Fibroblast of skin of left biceps (primary cell): ENCODE measurements at places on chromosomes 7 and 10.

DNA sequence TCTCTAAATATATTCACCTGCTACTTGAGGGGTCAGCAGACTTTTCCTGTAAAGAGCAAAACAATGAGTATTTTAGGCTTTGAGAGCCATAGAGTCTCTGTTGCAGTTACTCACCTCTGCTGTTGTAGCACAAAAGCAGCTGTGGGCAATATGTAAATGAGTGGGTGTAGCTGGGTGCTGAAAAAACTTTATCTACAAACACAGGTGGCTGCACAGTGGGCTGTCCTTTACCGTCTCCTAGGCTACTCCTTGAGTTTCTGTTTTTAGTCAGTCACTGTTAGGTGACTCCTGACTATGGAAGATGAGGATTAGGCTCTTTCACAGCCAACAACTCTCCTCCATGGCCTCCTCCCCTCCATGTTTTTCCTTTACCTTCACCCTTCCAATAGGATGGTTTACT lies 286.1 kb upstream of the C7orf33 start:
- no peak for DNase-seq

- DNase-seq, result no peak
These were observed 358.1 kb upstream of the ZNF32 start for GRCh38 chr10:44006771-44007170.

GRCh38 chr7:119982884-119983283 lies 290.1 kb upstream of the KCND2 start:
- no peak for DNase-seq

GRCh38 chr7:1204460-1205140 lies 28.1 kb upstream of the UNCX start:
- no peak for DNase-seq

DNA sequence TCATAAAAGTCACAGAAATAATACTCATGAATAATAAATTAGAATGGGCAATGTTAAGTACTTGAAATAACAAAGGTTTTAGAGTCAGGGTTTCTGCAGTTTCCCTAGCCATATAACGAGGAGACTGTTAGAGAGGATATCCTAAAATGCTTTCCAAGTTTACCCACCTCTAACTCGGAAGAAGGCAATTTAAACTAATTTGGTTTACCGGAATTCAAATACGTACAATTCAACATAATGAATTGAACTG lies 351 bp upstream of the RPS24 start:
- DNase-seq, result no peak

GRCh38 chr7:97298561-97298960 lies 181.1 kb downstream of the SDHAF3 start:
- no peak for DNase-seq

DNA sequence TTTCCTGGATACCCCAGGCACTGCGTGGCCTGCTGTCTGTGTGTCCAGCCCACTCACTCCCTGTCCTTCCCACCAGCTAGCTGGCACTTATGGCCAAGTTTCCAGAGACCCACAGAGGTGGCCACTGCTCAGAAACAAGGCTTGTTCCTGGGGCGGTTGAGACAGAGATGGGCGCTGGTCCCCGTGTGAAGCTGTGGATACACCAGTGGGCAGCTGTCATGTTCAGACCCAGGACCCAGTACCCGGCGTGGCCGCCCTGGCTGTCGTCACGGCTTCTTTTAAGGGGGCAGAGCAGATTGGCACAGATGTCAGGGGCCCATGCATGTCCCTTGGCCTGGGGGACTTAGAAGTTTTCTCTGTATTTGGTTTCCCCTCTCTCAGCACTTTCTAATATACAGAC lies 36.3 kb downstream of the FOXL3 start:
- DNase-seq, result no peak

DNA sequence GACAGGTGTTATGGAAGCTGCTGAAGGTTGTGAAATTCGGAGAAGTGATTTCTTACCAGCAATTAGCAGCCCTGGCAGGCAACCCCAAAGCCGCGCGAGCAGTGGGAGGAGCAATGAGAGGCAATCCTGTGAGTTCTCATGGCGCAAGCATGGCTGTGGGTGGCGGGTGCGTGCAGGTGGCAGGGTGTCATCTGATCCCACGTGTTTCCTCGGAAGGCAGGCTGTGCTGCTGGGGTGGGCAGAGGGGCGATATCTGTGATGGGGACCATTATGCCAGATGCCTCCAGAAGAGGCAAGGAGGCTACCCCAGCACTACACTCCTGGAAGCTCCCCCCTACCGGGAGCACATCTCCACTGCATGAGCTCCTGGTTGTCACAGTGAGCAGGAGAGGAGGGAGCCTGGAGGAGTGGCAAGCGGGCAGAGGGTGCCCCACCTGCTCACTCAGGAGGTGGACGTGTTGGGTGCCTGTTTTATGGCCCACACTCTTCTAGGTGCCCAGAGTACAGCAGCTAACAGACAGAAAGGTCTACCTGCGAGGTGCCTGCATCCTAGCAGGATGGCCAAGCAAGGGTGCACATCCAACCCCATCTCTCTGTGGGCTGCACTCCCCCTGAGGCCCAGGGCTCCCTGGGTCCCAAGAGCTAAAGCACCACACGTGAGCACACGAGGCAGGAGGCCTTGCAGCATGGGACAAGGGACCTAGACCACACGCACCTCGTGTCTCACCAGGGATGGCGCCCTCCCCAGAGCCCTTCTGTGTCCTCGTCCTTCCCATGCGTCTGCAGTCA lies 204.7 kb downstream of the EBF3 start:
- no peak for DNase-seq

DNA sequence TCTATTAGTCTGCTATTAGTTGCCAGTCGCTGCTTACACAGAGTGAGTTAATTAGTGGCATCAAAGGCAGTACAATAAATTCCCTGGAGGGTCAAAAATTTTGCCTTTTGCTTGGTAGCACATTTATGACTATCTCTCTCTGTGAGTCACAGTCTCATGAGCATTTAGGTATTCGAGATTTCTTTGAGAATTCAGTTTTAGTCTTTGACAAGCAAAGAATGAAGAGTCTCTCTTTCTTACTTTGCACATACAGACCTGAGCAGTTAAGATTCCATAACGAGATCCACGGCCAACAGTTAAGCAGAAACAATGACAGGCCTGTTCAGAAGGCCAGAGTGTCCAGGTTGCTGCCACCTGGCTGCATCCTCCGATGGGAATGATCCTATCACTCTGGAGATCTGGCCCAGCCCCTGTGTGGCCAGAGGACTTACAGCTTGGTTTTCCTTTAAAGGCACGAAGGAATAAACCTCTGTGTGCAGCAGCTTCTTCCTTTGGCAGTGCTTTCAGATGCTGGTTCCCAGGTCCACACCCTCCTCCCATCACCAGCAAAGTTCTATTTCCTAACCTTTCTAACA lies 80.6 kb downstream of the GLI3 start:
- DNase-seq, result no peak

DNA sequence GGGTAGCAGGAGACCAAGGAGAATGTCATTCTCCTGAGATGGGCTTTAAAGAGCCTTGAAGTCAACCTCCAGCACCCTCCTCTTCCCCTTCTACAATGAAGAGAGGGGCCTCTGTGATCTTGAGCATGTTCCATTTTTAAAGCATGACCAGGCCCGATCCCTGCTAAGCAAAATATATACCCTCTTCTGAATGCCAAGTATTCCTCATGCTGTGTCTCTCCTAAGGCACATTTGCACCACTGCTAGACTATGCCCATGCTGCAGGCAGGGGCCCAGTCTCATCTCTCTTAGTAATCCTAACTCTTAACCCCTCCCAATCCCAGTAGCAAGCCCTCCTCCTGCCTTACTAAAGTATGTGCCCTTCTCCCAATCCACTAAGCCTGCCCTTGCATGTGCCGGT lies 18.4 kb downstream of the SORBS1 start:
- no peak for DNase-seq

DNA sequence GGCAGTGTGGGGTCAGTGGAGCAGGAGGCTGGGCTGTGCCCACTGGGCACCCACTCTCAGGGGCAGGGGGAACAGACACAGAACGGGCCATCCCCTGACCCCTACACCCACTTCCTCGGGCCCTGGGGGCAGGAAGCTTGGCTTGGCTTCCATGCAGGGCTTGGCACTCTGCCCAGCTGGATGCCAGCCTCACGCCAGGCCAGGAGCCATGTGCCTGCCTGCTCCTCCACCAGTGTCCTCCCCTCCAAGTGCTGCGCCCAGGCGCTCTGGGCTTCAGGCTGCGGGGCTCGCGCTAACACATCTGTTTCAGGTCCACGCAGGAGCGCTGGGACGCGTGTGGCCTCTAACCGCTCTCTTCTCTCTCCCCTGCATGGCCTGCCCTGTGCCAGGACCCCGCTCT lies 12.7 kb downstream of the LDB3 start:
- DNase-seq, result no peak

DNA sequence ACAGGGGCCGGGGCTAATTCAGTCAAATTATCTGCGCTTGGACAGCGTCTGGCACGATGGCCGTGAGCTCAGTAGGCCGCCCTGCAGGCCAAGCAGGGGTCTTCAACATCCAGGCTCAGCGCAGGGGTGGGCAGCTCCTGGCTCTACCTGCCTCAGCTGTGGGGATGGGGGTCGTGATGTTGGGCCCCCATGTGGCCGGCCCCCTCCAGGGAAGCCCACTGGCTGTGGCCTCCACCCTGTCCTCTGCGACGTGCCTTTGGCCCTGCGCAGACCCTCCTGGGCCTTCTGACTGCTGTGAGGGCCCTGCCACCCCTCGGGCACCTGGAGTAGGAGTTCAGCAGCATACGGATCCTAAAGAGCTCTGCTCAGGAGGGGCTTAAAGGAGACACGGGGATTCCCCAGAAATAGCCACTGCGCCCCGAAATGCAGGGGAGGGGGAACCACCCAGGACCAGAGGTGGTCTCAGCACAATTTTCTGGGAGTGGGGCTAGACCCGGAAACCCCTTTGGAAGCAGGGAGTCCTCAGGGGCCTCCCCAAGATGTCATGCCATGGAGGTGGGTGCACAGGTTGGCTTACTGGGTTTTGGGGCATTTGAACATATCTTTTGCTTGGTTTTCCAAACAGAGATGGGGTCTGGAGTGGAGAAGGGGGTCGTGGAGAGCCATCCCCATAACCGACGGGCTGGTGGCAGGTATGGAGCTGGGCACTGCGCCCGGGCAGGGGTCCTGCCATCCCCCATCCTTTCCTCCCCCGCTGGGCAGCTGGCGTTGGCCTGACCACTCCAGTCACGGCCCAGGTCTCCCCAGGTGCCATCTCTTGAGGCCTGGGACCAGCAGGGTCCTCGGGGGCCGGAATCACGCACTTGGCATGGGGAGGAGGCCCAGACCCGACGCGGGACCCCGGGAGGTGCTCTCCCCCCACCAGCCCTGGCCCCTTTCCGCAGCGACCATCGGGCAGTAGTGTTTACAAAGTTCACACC lies 4.0 kb upstream of the ADAP1 start:
- no peak for DNase-seq

- DNase-seq, result no peak
These were observed 52.6 kb downstream of the ADCY1 start for GRCh38 chr7:45626441-45627430.

DNA sequence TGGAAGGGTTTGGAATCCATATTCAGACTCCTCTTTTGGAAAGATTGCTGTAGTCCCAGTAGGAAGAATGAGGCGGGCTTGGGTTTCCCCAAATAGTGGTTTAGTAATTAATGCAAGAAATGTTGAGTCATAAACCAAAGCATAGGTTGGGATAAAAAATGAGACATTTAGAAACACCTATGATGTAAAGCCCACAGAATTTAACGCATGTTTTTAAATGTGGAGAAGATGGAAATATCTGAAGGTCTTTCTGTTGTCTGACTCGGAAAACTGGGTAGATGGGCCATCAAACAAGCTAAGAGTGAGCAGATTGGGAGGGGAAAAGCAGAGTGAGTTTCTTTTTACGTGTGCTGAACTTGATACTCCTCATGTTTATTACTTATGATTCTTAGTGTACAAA lies 62.2 kb downstream of the LANCL2 start:
- DNase-seq, result no peak

GRCh38 chr7:2440608-2441245 lies 35.5 kb downstream of the GRIFIN start:
- no peak for DNase-seq

- DNase-seq, result no peak
These were observed 30.5 kb upstream of the SFTPD start for GRCh38 chr10:79979310-79979975.

- DNase-seq, result no peak
These were observed 1111.4 kb downstream of the SORCS1 start for GRCh38 chr10:106053061-106053460.

GRCh38 chr7:143408686-143409561 lies at the start of gene EPHA1:
Gene EPHA1 (minus strand): TSS chr7:143408856. CDS start chr7:143408805, 51 bp downstream.
- DNase-seq, result no peak

GRCh38 chr10:30786906-30787305 lies 157.4 kb upstream of the LYZL2 start:
- DNase-seq, result no peak

DNA sequence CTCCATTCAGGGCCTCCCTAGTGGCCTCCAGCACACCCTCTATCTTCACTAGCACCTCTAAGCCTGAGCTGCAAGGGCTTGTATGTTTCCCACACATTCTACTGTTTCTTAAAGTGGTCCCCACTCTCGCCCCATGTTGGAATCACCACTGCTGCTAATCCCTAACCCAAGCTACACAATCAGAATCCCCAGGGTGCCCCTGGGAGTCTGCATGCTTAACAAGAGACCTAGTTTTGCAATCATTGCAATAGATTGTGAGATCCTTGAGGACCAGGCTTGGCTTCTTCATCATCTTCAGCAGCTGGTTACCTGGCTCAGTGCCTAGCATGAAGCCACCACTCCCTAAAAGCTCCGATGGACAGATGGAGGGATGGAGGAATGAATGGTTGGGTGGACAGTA lies 113.9 kb downstream of the MYOF start:
- DNase-seq, result no peak

DNA sequence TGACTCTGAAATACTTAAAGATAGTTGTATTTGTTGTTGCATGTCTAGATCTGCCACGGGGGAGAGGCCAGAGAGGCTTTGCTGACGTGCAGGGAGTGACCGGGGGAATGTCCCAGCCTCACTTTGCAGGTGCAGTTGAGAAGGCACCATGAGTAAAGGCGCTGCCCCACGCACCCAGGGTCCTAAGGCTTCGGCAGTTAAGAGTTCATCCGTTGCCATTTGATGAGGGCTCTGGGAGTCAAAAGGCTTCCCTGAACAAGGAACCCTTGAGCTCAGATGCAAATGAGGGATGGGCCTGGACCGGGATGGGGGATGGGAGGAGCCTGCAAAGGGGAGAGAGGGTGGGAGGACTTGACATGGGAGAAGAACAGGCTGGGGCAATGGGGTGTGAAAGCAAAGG lies 20.4 kb downstream of the PPP2R2D start:
- no peak for DNase-seq

DNA sequence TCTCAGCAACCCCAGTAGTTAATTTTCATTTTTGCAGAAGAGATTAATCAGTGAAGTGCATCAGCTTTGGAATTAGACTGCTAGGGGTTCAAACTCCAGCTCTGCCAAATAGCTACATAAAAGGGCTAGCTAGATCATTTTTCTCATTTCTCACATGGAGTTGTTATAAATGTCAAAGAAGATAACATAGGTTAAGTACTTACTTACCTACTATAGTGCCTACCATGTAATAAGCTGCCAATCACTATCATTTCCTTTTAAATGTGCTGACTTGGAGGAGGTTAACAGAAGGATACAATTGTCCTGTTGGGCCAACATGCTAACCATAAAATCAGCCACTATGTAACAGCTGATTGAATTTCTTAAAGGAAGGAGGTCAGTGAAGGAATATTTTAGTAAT lies 40.7 kb downstream of the KDM7A start:
- DNase-seq, result no peak

- DNase-seq, result no peak
These were observed 29.0 kb upstream of the EBLN1 start for GRCh38 chr10:22246680-22247391.

GRCh38 chr10:88090568-88091214 lies 227.3 kb downstream of the PTEN start:
- no peak for DNase-seq

GRCh38 chr7:128703609-128704241 lies 31.6 kb downstream of the GARIN1A start:
- no peak for DNase-seq
